ENCODE measurements at places on chromosomes 4 and X. TPM values are rescaled to one million over a fixed set of nuclear protein-coding genes. Genes with fewer than 3 reads are reported as not detected.

PF4V1 gene
- total RNA-seq: not detected

KCND1 gene
- total RNA-seq: 2.6 TPM

FAM47E gene
- total RNA-seq: 0.86 TPM

ATP11C gene
- 56.0 TPM for total RNA-seq

OSTC gene
- total RNA-seq: 277 TPM

TIGD4 gene
- under 0.01 TPM for total RNA-seq

GAGE1 gene
- not detected for total RNA-seq

CENPVL1 gene
- total RNA-seq: not detected

ETNPPL gene
- total RNA-seq: not detected

GAGE12E gene
- not detected for total RNA-seq

ANOS1 gene
- 1.9 TPM for total RNA-seq

ATP2B3 gene
- not detected for total RNA-seq

PAGE3 gene
- total RNA-seq: not detected

ENPP6 gene
- total RNA-seq: not detected

ATP8A1 gene
- 0.97 TPM for total RNA-seq

VSIG1 gene
- total RNA-seq: not detected

MGAT4D gene
- total RNA-seq: not detected

UGT2B17 gene
- total RNA-seq: not detected

PNMA6F gene
- total RNA-seq: not detected

GATA1 gene
- not detected for total RNA-seq

ZFP42 gene
- total RNA-seq: not detected

CSAG3 gene
- not detected for total RNA-seq

LRIT3 gene
- total RNA-seq: under 0.01 TPM

FAM47A gene
- total RNA-seq: not detected

COX7B2 gene
- total RNA-seq: not detected

IL13RA1 gene
- total RNA-seq: 61.3 TPM

PNMA3 gene
- total RNA-seq: under 0.01 TPM

TRIM60 gene
- total RNA-seq: 0.32 TPM

GPRASP3 gene
- 4.8 TPM for total RNA-seq

ASMTL gene
- 16.4 TPM for total RNA-seq

CSN3 gene
- not detected for total RNA-seq

ODAPH gene
- total RNA-seq: not detected

DGKK gene
- total RNA-seq: not detected

JCHAIN gene
- total RNA-seq: 2.6 TPM

TCP11X2 gene
- not detected for total RNA-seq

GPM6B gene
- total RNA-seq: 1.3 TPM

XPNPEP2 gene
- total RNA-seq: not detected

REPS2 gene
- total RNA-seq: 0.43 TPM

SLIT2 gene
- total RNA-seq: 20.7 TPM

SMR3A gene
- total RNA-seq: not detected

SLC6A14 gene
- not detected for total RNA-seq

CT45A2 gene
- not detected for total RNA-seq
